Stimulated activated naive CD4-positive, alpha-beta T cell (primary cell): ENCODE measurements at places on chromosomes 7 and 10.

GRCh38 chr7:39733881-39734632, 110.7 kb downstream of the RALA start:
- DNase-seq: no peak

DNA sequence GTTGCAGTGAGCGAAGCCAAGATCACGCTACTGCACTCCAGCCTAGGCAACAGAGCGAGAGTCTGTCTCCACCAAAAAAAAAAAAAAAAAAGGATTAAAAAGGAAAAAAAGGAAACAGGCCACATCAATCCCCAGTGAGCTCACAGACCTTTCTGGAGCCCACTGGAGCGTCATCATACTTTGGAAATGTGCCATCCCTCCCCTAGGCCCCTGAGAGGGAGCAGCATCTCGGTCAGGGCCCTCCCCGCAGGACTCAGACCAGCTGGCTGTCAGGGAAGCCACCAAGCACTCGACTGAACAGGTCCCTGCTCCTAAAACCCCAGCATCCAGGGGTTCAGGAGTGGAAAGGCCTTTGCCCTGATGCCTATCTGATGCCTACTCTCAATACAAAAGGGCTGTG, 97.9 kb upstream of the SH2B2 start:
- no peak for DNase-seq

- DNase-seq: no peak
These were observed 241.3 kb upstream of the KMT2E start for GRCh38 chr7:104772405-104773345.

DNA sequence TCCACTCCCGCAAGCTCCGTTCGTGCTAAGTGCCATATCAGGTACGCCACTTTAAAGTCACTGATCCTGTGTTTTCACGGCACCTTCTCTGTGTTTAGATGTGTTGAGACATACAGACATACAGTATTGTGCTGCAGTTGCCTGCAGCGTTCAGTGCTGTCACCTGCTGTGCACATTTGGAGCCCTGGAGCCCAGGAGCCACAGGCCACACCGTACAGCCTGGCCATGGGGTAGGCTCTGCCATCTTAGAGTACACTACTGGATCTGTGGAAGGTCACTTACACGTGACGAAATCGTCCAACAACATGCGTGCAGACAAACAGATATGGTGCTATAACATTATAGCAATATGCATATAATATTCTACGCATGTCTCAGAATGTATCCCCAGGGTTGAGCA, 111.3 kb downstream of the ELFN1 start:
- DNase-seq: no peak

DNA sequence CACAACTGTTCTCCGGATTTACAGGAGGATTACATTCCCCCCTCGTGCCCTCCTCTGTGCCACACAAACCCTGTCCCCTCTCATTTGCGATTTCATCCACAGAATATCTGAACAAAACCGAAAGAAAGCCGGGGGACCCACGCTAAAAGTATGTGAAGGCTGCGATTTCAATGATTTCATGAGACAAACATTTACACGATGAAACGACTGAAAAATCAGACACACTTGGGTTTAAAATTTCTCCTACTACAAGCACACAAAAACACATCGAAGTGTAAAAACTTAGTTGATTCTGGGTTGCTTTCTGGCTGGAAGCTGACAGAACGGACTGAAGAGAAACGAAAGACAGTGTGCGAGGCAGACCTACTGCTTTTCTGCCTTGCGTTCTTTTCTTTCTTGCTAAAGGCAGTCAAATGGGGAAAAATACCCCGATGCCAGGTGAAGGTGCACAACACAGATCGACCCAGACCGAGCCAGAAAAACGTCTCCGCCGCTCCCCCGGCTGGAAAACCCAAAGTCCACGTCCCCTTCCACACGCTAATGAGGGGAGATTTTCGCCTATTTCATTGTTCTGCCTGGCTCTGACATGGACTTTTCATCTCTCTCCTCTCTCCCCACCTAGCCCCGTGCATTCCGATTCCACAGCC, 1.2 kb downstream of the HIPK2 start:
- DNase-seq: peak; percentile 25

DNA sequence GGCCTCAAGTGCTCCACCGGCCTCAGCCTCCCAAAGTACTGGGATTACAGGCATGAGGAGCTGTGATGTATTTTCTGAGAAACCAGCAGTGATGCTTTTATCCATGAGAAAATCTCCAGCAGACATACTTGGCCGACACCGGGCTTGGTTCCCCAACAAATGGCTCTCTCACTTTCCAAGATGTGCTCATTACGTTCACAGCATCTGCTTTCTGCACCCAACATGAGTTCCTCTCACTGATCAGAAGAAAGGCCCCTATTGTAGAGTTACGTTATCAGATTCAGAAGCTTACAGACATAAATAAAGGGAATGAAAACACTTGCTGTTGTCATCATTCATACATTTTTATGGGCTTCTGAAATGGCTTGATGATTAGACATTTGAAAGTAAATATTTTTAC, 95.0 kb downstream of the CALD1 start:
- no peak for DNase-seq

DNA sequence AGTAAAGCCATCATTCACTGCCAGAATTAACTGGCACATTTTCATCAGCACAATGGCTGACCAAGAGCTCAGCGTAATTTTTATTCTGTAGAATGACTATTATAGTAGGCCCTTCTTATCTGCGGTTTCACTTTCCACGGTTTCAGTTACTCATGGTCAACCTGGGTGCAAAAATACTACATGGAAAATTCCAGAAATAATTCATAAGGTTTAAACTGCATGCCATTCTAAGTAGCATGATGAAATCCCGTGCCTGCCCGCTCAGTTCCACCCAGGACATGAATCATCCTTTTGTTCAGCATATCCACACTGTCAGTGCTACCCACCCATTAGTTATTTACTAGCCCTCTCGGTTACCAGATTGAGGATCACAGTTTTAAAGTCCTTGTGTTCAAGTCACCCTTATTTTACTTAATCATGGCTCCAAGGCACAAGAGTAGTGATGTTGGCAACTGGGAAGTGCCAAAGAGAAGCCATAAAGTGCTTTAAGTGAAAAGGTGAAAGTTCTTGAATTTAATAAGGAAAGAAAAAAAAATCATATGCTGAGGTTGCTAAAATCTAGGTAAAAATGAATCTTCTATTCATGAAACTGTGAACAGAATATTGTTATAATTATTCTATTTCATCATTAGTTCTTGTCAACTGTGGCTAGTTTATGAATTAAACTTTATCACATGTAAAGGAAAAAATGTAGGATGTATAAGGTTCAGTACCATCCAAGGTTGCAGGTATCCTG, 204.9 kb downstream of the DOCK4 start:
- no peak for DNase-seq

- no peak for DNase-seq
These were observed 131.1 kb downstream of the PDE1C start for GRCh38 chr7:31939076-31939475.

- DNase-seq: peak; percentile 39
These were observed 1.3 kb downstream of the NRCAM start for GRCh38 chr7:108454674-108455550.

DNA sequence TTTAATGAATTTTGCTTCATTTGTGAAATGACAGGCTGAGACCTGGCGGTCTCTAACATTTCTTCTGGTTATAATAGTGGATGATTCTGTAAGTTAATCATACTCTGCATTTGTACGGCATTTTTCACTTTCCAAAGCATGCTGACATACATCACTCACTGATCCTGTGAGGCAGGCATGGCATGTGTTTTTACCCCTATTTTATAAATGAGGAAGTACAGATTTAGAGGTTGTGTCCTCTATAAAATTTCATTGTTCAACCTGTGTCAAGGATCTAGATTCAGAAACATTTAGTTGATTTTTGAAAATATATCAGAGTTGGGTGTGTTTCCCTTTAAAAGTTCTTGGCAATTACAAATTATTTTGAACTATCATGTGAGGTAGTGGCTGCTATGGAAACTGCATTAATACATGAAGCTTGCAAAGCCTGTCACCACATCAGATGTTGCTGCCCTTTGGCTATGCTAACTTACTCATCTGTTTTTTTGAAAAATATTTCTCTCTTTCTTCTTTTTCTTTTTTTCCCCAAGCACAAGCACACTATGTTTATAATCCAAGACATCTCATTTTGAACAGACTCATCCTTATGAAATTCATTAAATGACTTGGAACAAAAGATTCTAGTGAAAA, 172.7 kb downstream of the GNAI1 start:
- DNase-seq: no peak

DNA sequence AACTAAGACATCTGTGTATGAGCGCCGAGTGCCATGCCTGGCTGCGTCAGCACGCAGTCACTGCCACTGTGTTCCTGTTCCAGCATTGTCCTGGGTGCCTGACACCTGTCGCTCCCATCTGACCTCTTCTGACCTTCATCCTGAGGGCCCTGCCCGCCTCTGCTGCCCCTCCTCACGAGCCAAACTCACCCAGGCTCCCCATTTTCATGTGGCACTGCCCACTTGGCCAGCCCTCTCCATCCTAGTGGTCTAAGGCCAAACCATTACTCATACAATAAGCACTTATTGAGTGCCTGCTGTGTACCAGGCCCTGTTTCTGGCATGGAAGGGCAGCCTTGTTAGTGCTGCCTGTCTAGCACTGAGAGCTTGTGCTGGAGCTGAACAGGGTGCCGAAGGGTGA, 77.2 kb upstream of the PCBD1 start:
- no peak for DNase-seq

- no peak for DNase-seq
These were observed 228.3 kb upstream of the NPVF start for GRCh38 chr7:25456467-25457171.

- DNase-seq: no peak
These were observed 48.3 kb upstream of the STEAP4 start for GRCh38 chr7:88355011-88355410.

GRCh38 chr7:138891446-138891810, 89.8 kb downstream of the KIAA1549 start:
- no peak for DNase-seq

GRCh38 chr10:12876266-12876665, 125.2 kb downstream of the CCDC3 start:
- no peak for DNase-seq

- no peak for DNase-seq
These were observed 5.5 kb downstream of the AP3M1 start for GRCh38 chr10:74145133-74145532.

DNA sequence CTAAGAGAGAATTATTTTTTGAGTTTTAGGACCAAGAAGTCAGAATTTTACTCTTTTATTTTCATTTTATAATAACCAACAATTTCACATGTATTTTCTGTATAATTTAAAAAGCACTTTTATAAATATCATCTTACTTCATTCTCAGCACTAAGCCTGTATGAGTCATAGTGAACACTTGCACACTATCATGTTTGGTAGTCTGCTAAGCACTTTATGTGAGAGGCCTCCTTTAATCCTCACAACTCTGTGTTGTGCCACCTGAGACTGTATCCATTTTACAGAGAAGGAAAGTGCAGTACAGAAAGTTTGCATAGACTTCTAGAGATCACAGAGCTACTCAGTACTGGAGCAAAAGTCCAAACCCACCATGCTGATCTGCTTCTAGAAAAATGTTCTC, 939.6 kb downstream of the NRG3 start:
- no peak for DNase-seq

DNA sequence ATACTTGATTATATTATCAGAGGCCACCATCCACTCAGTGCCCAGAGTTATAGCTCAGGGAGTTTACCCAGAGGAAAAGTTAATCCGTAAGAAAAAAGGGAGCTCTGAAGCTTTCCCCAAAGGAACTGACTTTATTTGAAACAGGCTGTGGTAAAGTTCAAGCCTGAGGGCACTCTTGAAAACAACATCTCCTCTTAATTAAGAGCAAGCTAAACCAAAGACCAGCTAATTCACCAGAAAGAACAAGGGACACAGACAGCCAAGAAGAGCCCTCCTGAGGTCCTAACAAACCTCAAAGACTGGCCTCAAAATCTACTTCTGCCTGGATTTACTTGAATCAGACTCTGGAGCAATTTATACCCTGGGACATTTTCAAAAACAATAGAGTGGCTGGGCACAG, 159.6 kb upstream of the CHST15 start:
- no peak for DNase-seq

GRCh38 chr10:113988535-113988934, 55.1 kb upstream of the ADRB1 start:
- DNase-seq: no peak

DNA sequence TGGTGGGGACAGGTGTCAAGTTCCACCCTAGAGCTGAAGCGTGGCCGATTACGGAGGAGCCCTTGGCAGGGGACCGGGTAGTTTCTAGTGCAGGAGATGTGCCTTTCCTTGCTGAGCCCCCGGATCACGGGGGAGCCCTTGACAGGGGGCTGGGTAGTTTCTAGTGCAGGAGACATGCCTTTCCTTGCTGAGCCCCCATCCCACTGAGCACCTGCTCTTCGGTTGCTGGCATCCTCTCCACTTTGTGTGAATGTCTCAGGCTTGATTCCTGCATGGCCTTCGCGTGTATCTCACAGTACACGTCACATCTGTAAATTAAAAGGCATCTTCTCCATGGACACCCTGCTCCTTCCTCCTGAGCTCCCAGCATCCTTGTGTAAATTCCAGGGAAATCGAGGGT, 263.5 kb downstream of the ADARB2 start:
- DNase-seq: no peak

GRCh38 chr7:139924461-139924860, 95.4 kb downstream of the TBXAS1 start:
- no peak for DNase-seq

- DNase-seq: no peak
These were observed 37.5 kb downstream of the PAPSS2 start for GRCh38 chr10:87696922-87697745.

DNA sequence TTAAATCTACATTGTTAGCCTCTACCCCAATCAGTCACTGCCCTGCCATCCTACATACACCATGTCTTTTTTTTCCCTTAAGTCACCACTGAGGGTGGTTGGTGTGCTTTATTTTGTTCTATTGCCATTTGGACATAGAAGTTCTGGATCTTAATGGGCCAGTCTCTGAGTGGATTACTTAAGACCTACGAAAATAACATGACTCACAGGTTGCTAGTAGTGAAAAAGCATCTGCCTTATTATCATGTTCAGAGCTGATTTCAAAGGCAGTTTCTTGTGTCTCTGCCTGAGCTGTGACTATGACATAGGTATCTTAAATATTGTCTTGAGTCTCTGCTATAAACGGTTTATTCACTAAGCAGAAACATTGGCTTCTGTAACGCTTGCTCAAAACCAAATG, 410.8 kb downstream of the MDFIC start:
- DNase-seq: no peak

- peak; percentile 58 for DNase-seq
These were observed 75.9 kb downstream of the SVOPL start for GRCh38 chr7:138625084-138625848.

DNA sequence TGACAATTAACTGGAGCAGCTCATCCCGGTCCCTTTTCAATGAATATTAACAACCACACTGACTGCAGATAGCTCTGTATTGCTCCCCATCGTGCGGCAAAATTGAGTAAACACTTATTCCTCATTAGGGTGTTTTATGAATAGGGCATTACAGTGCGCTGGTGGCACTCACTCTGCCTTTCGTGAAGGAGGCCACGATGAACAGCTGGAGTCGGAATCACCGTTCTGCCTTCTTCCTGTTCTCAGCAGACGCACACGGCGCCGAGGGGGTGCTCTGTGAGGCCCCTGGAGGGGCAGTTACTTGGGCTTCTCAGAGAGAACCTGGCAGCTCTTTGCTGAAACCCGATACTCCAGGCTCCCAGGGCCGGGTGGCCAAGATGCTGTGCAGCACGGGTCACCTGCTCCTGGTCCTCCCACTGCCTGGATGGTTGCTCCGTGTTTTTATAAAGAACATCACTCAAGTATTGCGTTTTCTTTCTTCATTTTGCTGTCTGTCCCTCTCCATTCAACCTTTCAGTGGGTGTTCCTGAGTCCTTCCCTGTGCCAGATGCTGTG, 241.9 kb downstream of the GLRX3 start:
- no peak for DNase-seq

- DNase-seq: no peak
These were observed 1.7 kb upstream of the HMX2 start for GRCh38 chr10:123146013-123146893.
